ENCODE measurements at places on chromosomes 11 and 22.

GRCh38 chr11:57160665-57161064 lies 21.1 kb upstream of the LRRC55 start:
- no peak for ATAC-seq

DNA sequence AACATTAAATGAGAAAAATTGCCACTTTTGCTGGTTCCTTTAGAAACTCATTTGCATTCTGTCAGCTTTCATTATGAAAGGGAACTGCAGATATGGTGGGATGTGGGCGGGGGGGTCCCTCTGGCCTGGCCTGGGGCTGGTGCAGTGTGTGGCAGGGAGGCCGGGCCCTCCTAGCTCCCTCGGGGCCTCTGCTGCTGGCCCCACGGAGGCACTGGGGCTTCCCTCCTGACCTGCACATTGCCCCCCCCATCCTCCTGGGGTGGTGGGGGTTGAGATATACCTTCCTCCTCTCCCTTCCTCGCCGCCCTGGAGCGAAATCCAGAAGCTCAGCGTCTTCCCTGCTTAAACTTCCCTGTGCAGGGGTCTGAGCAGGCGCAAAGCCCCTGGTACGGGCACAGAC lies 1005.9 kb downstream of the BRD1 start:
- no peak for ATAC-seq

- ATAC-seq, result no peak
Observed at GRCh38 chr22:26561756-26562417, 28.0 kb downstream of the TPST2 start.

DNA sequence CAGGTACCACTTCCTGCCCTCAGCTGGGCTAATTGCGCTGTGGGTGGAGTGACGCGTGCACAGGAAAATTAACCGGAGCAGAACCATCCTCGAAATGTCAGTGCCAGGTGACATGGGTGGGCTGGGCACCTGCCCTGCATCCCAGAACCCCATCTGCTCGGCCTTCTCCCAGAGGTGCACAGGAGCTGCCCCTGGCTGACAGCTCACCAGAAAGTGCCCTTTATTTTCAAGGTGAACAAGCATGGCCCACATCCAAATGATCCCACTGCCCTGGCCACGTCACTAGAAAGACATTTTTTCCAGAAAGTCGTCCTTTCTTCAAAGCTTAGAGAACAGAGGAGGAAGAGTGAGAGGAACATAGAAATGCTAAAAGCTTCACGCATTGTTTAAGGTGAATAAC lies 4.1 kb upstream of the ELFN2 start:
- ATAC-seq, result no peak

GRCh38 chr11:36162006-36162882 lies 127.0 kb downstream of the COMMD9 start:
- no peak for ATAC-seq

- ATAC-seq, result no peak
Observed at GRCh38 chr11:75558939-75559843, 2.9 kb upstream of the SERPINH1 start.

- no peak for ATAC-seq
Observed at GRCh38 chr11:65211293-65212105, 29.8 kb downstream of the CAPN1 start.
